Muscle of arm (tissue), 14 donors: ENCODE measurements at places on chromosomes 12 and 14. TPM values are rescaled to one million over a fixed set of nuclear protein-coding genes. Genes with fewer than 3 reads are reported as not detected.

KLHL28 gene
- 21.6 TPM for polyA plus RNA-seq

NRL gene
- polyA plus RNA-seq: 0.98 TPM

DNA sequence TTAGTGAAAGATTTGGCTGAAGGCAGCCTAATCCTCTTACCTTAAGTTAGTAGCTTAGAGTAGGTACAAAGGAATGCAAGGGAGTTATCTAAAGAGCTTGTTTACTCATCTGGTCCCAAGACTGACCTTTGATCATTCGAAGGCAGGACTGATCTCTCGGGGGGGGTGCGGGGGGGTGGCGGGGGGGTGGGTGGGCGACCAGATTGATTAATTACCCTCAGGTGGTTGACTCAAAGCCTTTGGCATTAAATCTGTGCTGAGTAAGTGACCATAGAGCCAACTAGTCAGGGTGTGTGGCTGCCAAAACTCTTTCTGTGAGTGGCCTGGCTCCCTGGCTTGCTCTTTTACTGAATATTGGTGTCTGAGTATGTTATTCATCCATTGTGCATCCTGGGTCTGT lies 731.9 kb upstream of the FBXO33 start:
- DNase-seq: no peak

DNA sequence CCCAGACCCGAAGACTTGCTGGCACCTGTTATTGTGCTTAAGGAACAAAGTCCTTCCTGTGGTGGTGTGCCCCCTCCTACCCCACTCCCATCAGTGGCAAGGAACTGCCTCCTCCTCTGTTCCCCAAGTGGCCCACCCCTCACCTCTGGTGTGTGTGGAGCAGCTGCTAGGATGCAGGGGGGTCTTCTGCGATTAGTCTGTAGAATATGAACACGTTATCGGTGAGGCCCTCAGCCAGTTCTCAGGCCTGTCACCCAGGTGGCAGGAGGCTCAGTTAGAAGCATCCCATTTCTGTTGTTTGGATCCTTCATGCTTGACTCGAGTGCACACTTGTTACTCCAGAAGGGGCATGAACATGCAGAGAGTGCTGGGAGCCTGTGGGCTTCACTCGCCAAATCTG lies 39.3 kb downstream of the RAB35 start:
- no peak for DNase-seq

DNA sequence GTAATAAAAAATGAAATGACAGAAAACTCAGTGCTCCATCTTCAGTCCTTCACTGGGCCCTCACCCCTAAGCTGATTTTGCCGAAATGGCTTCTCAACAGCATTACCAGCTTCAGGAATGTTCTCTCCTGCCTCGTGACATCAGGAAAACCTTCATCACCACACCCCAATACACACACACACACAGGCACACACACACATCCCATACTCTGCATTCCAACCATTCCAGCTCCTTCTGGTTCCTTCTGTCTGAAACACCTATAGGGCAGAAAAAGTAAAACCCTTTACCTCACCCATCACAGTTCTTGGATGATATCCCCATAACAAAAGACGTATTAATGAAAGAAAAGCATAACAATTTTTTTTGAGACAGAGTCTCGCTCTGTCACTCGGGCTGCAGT lies 75.9 kb downstream of the CCDC60 start:
- DNase-seq: no peak
